Ascending aorta (tissue), 2 donors: ENCODE measurements at places on chromosomes 16 and 17. TPM values are rescaled to one million over a fixed set of nuclear protein-coding genes. Genes with fewer than 3 reads are reported as not detected.
A peak's percentile ranks its signal among the peaks of the same experiment; 100 is the strongest.

The ATP2C2 gene
- total RNA-seq = not detected

The UMOD gene
- not detected for total RNA-seq

- H3K27me3 ChIP-seq = no peaks in the 10 kb centered on the region
- peak overlapping the region; percentile 99 for H3K27ac ChIP-seq
- H3K4me1 ChIP-seq = peaks cover 24% of the 10 kb centered on the region
- no peak overlapping the region for H3K4me3 ChIP-seq
- DNase-seq = peak; percentile 98
Observed at GRCh38 chr17:50177983-50178834, 12.4 kb downstream of the SGCA start.

- no peaks in the 10 kb centered on the region for H3K27me3 ChIP-seq
- peak overlapping the region; percentile 28 for H3K27ac ChIP-seq
- peaks cover 29% of the 10 kb centered on the region for H3K4me1 ChIP-seq
Observed at GRCh38 chr17:42682722-42683403, 532 bp downstream of the CNTNAP1 start.

GRCh38 chr16:86569701-86570447 is 3.2 kb downstream of the FOXC2 start:
- DNase-seq = no peak
- H3K4me1 ChIP-seq = peaks cover 32% of the 10 kb centered on the region
- H3K27ac ChIP-seq = peak overlapping the region; percentile 91
- peak overlapping the region; percentile 79 for H3K4me3 ChIP-seq
- H3K27me3 ChIP-seq = no peaks in the 10 kb centered on the region

The SEPTIN1 gene
- total RNA-seq = not detected

- no peaks in the 10 kb centered on the region for H3K4me1 ChIP-seq
- H3K27me3 ChIP-seq = no peaks in the 10 kb centered on the region
- no peak for DNase-seq
- H3K4me3 ChIP-seq = no peak overlapping the region
- no peaks in the 10 kb centered on the region for H3K36me3 ChIP-seq
Observed at GRCh38 chr17:76644995-76645394, 1.4 kb upstream of the ST6GALNAC1 start.

GRCh38 chr16:47448830-47449575 is 11.9 kb downstream of the ITFG1 start:
- no peak overlapping the region for H3K4me3 ChIP-seq
- H3K36me3 ChIP-seq = peaks cover 38% of the 10 kb centered on the region
- no peaks in the 10 kb centered on the region for H3K4me1 ChIP-seq
- no peak for DNase-seq
- H3K27me3 ChIP-seq = no peaks in the 10 kb centered on the region

The TMC8 gene
- 9.6 TPM for total RNA-seq

GRCh38 chr17:43982171-43982570 is 22.3 kb upstream of the NAGS start:
- H3K27ac ChIP-seq = no peak overlapping the region
- no peak for DNase-seq
- H3K4me1 ChIP-seq = peaks cover 6% of the 10 kb centered on the region
- H3K27me3 ChIP-seq = peaks cover 14% of the 10 kb centered on the region
- no peak overlapping the region for H3K4me3 ChIP-seq
- no peaks in the 10 kb centered on the region for H3K36me3 ChIP-seq

- DNase-seq = peak; percentile 95
- H3K27me3 ChIP-seq = no peaks in the 10 kb centered on the region
- H3K4me1 ChIP-seq = no peaks in the 10 kb centered on the region
Observed at GRCh38 chr17:19507775-19508576, 25.7 kb upstream of the SLC47A1 start.

DNA sequence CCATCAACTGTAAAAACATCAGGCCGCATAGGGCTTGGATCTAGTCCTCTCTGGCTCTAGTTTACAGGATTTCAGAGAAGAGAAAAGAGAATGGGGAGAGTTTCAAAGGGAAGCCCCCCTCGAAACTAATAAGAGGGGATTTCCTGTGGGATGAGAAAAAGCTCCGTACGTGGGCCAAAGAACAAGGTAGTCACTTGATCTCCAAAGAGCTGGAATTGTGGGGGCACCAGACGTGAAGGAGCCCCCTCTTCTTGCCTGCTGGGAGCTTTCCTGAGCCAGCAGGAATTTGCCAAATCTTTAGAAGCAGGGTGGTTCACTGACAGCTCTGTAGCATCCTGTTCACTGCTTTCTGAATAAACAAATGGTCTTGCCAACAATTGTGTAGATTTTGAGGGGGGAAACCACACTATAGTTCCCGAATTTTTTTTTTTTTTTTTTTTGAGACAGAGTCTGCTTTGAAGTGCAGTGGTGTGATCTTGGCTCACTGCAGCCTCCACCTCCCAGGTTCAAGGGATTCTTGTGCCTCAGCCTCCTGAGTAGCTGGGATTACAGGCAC is 7.0 kb upstream of the TMIGD1 start:
- no peak overlapping the region for H3K27ac ChIP-seq
- no peaks in the 10 kb centered on the region for H3K27me3 ChIP-seq
- H3K4me1 ChIP-seq = no peaks in the 10 kb centered on the region
- H3K36me3 ChIP-seq = no peaks in the 10 kb centered on the region
- H3K4me3 ChIP-seq = no peak overlapping the region

The CNGB1 gene
- not detected for total RNA-seq

GRCh38 chr17:14004927-14005620 is 64.2 kb upstream of the COX10 start:
- H3K4me1 ChIP-seq = no peaks in the 10 kb centered on the region
- H3K4me3 ChIP-seq = no peak overlapping the region
- no peaks in the 10 kb centered on the region for H3K36me3 ChIP-seq
- no peaks in the 10 kb centered on the region for H3K27me3 ChIP-seq
- no peak overlapping the region for H3K27ac ChIP-seq

The USP43 gene
- total RNA-seq = not detected

DNA sequence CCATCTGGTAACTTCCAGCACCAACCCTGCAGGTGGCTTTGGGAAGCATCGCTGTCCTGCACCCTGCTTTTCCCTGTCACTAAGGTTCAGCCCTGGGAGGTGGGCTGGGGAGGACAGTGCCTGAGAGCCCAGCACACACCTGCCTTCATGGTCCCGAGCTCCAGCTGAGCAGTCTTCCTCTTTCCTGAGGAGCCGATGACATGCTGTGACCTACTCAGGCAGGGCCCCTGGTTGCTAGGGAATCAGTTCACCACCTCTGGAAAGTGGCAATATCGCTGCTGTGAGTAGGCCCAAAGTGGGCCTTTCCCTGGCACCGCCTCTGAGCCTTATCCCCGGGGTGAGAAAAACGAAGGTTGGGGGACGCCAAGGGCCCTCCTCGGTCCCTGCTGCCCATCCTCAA is 17.9 kb downstream of the ST3GAL2 start:
- no peak overlapping the region for H3K27ac ChIP-seq
- no peaks in the 10 kb centered on the region for H3K4me1 ChIP-seq
- no peak for DNase-seq
- no peaks in the 10 kb centered on the region for H3K27me3 ChIP-seq
- H3K4me3 ChIP-seq = no peak overlapping the region

GRCh38 chr17:27404676-27405075 is 51.6 kb upstream of the KSR1 start:
- no peak overlapping the region for H3K27ac ChIP-seq
- no peak for DNase-seq
- H3K4me1 ChIP-seq = no peaks in the 10 kb centered on the region
- H3K36me3 ChIP-seq = no peaks in the 10 kb centered on the region
- no peak overlapping the region for H3K4me3 ChIP-seq
- H3K27me3 ChIP-seq = no peaks in the 10 kb centered on the region

The CCL15 gene
- total RNA-seq = not detected

- no peak overlapping the region for H3K4me3 ChIP-seq
- no peaks in the 10 kb centered on the region for H3K4me1 ChIP-seq
- DNase-seq = no peak
- no peak overlapping the region for H3K27ac ChIP-seq
- H3K36me3 ChIP-seq = no peaks in the 10 kb centered on the region
Observed at GRCh38 chr17:79411419-79411818, 199.4 kb downstream of the RBFOX3 start.

DNA sequence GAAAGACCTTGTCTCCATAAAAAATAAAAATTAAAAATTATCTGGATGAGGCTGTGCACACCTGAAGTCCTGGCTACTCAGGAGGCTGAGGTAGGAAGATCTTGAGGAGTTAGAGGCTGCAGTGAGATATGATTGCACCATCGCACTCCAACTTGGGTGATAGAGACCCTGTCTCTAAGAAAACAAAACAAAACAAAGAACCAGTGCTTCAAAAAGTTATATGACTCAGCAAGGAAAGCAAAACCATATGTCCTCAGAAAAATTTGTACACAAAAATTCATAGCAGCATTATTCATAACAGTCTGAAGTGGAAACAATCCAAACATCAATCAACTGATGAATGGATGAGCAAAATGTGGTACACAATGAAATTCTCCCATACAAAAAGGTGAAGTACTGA is 48.9 kb downstream of the SLFN5 start:
- no peak overlapping the region for H3K27ac ChIP-seq
- DNase-seq = no peak
- H3K4me3 ChIP-seq = no peak overlapping the region
- no peaks in the 10 kb centered on the region for H3K36me3 ChIP-seq
